DMS79 (cell line): ENCODE measurements at places on chromosomes 1 and 21.

GRCh38 chr1:155884031-155884960, 24.9 kb downstream of the SYT11 start:
- DNase-seq = no peak

GRCh38 chr1:206457408-206458120, 12.7 kb upstream of the IKBKE start:
- DNase-seq = no peak

GRCh38 chr1:229192031-229192430, 78.9 kb upstream of the RAB4A start:
- DNase-seq = no peak

GRCh38 chr1:93571623-93572310, 109.9 kb downstream of the BCAR3 start:
- DNase-seq = no peak

DNA sequence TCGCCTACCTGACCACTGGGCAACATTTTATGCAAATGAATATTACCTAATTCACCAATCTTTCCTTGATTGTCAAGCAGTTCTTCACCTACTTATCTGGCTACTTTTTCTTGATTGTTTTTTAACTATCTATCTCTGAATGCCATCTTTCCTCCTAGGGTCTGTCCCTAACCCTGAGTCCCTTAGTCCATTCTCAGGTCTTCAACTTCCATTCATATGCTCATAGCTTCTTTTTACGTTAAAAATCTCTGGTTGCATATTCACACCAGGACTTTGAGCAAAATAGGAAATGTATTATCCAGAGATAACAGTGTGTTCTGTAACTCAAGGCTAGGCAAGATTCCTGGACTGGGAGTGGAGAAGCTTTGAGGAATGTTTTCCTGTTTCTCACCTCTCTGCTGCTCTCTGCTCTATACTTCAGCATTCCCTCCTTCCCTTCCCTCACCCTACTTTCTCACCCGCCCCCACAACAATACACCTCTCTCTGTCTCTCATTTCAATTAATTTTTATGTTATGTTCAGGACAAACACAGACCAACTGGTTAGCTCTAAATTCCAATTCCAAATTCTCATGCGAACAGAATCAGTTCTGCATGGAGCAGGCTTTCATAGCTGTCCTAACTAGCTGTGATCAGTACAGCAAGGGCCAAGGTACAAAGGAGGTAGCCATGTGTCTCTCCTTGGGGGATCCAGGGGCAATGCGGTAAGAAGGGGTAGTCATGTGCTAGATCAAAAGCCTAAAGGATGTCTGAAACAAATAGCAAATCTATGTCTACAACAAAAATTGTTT, 278.4 kb downstream of the USH2A start:
- DNase-seq = no peak

DNA sequence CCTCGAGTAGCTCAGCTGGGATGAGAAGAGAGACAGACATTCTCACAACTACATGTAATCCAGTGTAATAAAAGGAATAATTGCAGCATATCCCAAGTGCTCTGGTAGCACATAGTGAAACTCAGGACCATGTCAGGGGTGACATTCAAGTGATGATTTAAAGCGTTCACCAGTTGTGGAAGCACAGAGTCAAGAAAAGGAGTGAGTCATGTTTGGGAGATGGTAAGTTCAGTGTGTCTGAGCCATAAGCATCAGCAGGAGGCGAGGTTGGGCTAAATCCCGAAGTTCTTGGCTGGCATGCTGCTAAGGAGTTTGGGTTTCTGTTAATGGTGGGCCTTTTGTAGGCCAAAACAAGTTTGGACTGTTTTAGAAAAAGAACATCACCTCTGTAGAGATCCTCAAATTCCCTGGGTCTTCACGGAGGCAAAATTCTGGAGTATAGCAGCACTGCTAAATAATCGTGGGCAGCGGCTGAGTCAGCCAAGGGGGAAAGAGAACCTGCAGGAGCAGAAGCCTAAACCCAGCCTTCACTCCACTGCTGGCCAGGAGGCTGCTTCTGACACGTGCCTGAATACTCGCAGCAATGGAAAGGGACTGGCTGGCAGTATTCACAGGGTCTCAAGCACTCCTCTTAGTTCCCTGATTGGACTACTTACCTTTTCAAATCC, 7.2 kb upstream of the NHLH1 start:
- no peak for DNase-seq

GRCh38 chr1:47709019-47709871, 271.4 kb downstream of the FOXD2 start:
- peak; percentile 57 for DNase-seq

DNA sequence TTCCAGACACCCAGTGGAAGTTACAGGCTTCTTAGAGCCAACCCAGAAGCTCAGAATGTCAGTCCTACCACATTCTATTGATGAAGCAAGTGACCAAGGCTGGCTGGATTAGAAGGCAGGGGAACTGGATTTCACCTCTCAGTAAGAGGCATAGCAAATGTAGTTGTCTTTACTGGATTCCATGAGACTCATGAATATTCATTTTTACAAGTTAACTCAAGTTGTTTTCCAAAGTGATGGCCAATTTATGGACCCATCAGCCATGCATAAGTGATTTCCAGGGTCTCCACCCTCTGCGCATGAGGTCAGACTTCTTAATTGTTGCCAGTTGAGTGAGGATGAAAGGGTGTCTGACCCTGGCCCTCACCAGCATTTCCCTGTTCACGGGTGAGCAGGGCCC, 426.8 kb upstream of the VAMP3 start:
- DNase-seq = no peak

- no peak for DNase-seq
Measured at GRCh38 chr1:211938561-211938997, 96.8 kb downstream of the INTS7 start.

DNA sequence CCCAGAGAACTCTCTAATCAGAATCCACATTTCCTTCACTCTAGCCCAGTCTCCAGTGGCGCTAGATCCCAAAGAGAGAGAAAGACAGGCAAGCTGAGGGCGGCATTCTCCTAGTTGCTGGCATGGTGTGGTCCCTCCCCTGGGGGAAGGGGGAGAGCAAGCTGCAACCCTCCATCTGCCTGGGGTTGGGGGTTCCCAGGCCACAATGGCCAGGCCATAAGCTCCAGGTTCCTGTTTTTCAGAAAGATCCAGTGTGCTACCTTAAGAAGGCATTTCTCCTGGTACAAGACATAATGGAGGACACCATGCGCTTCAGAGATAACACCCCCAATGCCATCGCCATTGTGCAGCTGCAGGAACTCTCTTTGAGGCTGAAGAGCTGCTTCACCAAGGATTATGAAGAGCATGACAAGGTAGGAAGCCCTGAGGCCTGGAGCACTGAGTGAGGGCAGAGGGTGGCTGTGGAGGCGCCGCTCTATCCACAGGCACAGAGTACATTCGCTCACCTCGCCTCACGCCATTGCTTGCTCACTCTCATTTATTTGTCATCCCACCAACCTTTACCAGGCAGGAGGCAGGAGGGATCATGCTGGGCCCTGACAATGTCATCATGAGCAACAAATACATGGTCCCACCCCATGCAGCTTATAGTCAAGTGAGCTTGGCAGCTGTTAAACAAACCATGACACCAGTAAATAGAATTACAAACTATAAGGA, 6.6 kb downstream of the CSF1 start:
- DNase-seq = no peak

GRCh38 chr1:231196728-231197127, 34.9 kb downstream of the TRIM67 start:
- DNase-seq = no peak

GRCh38 chr21:34526618-34527290, 14.7 kb upstream of the KCNE1 start:
- no peak for DNase-seq

DNA sequence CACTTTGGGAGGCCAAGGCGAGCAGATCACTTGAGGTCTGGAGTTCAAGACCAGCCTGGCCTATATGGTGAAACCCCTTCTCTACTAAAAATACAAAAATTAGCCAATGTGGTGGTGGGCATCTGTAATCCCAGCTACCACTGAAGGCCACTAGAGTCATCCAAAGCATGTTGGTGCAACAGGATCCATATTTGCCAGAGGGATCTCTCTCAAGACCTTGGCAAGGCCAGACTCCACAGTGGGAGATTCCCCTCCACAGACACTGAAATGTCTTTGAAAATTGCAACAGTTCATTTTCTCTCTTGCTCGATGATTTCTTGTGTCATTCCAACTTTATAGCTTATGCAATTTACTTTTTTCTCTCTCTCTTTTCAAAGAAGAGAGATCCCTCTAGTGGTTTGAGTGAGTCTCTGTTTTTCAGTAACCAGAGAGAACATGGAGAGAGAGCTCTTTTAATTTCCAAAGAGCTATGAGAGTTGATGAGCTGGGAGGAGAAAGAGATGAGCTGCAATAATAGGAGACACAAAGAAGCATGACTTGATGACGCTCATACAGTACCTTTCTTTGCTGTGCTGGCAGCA, 176.8 kb upstream of the USP25 start:
- no peak for DNase-seq

- DNase-seq = no peak
Measured at GRCh38 chr1:241499910-241500309, 19.6 kb downstream of the FH start.

GRCh38 chr1:39258925-39259244, 54.4 kb downstream of the MACF1 start:
- no peak for DNase-seq

- no peak for DNase-seq
Measured at GRCh38 chr1:110123224-110123623, 11.0 kb downstream of the UBL4B start.

DNA sequence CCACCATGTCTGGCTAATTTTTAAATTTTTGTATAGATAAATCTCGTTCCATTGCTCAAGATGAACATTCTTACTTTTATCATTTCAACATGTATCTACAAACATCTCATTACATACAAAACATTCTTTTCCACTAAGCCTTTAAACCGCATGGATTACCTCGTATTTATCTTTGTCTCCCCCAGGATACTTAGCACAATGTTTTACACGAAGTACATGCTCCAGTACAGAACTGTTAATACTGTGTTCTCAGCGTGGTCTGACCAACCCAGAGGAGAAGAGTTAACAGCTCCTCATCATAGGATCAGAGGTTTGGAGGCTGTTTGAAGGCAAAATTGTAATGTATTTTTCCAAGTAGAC, 7.4 kb downstream of the PIK3C2B start:
- no peak for DNase-seq

- DNase-seq = no peak
Measured at GRCh38 chr1:98523256-98523655, 138.3 kb upstream of the SNX7 start.

GRCh38 chr21:44534688-44535087, 5.3 kb downstream of the KRTAP10-1 start:
- no peak for DNase-seq

- DNase-seq = no peak
Measured at GRCh38 chr1:21966247-21967000, 10.4 kb upstream of the CELA3B start.

DNA sequence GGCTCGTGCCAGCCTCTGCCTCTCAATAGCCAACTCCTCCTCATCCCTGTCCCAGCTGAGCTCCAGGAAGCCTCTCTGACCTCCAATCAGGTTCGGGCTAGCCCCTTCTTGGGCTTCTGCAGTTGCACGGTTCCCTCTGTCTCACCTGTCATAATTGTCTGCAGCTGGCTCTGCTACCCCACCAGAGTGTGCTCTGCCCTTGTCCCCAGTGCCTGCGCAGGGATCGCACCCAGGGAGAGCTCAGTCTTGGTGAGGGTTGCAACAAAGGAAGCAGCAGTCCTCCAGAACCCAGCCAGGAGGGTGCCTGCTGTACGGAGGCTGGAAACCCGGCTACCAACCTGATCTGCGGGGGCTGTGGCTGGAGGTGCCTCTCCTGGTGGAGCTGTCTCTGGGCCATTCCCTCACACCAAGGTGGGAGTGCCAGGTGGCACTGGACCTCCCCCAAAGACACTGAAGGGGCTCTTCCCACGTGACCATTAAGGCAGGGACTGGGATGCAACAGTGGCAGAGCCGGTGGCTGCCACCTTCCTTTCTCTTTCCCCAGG, 63.5 kb upstream of the DMRTB1 start:
- DNase-seq = peak; percentile 58

DNA sequence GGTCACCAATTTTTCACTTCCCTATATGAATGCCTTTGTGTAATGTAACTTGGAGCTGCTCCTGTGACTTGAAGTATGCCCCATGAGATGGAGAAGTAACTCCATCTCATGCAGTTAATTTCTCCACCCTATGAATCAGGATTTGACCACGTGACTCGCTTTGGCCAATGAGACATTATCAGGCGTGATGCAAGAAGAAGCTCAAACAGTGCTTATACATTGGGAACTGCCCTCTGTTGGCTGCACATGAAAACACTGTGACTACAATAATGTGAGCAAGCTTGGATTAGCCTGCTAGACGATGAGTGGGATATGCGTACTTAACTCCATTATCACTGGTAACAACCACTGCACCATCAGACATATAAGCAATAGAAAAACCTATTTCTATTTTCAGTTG, 684.4 kb downstream of the PLA2G4A start:
- no peak for DNase-seq

DNA sequence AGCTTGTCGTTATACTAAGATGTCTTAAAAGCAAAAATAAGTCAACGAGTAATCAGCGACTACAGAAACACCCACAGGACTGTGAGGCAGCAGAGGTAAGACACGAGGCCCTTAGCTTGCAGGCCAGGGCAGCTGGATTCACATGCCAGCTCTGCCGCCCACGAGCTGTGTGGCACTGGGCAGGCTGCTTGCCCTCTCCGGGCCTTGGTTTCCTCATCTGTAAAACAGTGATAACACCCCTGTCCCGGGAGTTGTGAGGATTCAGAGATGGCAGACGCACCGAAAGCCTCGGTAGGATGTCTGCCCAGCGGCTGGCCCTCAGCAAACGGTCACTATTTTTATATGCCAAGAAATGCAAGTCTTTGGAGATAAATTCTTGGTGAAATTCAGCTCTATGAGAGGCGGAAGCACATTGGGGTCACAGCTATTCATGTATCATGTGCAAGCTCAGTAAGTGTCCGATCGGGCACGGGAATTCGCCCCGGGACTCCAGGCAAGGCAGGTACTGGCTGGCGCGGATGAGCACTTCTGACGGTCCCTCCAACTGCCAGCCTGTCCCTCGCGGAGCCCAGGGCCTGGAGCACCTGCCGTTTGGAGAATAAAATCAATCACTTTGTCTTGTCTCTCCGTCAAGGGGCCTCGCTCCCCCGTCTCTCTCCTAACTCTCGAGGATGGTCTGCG, 1.1 kb downstream of the C2CD2 start:
- DNase-seq = no peak

GRCh38 chr1:153683854-153684253, 5.4 kb downstream of the NPR1 start:
- DNase-seq = no peak

DNA sequence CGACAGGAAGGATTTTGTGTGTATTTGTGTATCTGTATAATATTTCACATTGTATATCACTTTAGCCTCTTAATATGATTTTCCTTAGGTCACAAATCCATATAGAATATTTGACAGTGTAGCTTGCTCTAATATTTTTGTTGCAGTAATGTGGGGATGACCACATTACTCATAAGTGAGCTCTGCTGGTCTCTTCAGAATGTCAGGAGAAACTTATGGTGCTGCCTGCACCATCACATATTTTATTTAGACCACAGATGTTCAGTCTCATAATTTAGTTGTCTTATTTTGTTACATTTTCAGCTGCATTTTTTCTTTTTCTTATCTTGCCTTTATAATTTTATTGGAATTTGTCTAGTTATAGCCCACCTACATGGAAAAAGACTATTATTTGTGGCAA, 205.3 kb downstream of the PBX1 start:
- DNase-seq = no peak

- no peak for DNase-seq
Measured at GRCh38 chr21:37767984-37768383, 148.3 kb downstream of the KCNJ6 start.

- DNase-seq = no peak
Measured at GRCh38 chr1:160048335-160048734, 16.5 kb upstream of the PIGM start.
